ENCODE measurements at places on chromosomes 4 and X.

DNA sequence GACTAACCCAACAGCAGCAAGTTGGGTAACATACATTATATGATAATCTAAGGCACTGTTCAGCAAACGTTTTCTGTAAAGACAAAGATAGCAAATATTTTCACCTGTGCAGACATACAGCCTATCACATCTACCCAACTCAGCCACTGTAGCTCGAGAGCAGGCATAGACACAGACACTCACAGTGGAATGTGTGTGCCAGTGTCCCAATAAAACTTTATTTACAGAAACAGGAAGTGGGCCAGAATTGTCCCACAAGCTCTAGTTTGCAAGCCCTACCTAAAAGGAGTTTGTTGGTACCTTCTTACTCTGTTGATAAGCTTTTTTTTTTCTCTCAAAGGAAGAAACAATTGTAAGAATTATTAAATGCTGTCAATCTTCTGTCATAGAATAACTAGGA, 11.9 kb upstream of the FAM9A start:
- DNase-seq = no peak

GRCh38 chr4:33448948-33449347, 2728.8 kb downstream of the PCDH7 start:
- no peak for DNase-seq

DNA sequence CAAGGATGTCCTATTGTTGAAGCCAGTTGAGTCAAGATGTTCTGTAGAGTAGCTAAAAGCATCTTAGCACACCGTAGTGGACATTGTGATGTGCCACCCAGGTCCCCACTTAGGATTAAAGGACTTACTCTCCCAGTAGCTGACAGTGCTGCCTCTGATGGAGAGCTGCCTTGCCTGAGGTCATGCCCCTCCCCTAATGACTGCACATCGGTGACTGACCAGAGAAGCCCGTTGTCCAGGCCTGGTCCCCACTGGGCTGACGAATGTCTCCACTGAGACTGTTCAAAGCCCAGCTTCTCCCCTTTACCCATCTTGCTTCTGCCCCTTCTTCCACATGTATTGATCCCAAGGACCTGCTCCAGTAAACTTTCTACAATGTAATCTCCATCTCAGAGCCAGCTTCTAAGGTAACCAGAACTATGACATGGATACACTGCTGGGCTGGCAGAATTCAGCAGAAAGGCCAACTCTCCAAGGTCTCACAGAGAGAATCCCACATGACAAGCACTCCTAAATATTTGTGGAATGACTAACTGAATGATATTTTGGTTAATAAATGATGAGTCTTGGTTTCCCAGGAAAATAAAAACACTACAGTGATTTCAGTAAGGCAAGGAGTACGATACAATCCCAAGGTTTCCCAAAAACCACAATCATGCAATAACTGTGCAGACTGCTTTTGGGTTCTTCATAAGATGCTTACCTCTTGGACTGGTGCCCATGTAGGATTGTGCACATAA, 82.4 kb upstream of the TMEM150C start:
- no peak for DNase-seq

DNA sequence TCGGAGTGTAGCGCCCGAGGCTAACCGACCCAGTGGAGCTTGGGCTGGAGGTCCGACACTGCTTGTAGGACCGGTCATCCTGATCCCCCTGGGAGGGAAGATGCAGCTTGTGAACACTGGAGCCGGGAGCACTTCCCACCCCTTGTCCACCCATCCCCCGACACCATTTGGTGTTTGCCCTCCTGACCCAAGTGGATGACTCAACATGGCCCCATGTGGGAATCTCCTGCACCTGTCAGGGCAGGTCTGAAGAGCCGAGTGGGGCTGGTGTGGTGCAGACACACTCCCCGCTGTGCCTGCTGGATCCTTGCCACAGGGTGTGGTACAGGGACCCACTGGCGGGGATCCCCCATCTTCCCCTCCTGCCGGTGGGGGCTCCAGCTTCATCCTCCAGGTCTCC, 90.0 kb upstream of the AFAP1 start:
- DNase-seq = no peak

GRCh38 chr4:107693132-107693531, 26.9 kb downstream of the PAPSS1 start:
- no peak for DNase-seq

DNA sequence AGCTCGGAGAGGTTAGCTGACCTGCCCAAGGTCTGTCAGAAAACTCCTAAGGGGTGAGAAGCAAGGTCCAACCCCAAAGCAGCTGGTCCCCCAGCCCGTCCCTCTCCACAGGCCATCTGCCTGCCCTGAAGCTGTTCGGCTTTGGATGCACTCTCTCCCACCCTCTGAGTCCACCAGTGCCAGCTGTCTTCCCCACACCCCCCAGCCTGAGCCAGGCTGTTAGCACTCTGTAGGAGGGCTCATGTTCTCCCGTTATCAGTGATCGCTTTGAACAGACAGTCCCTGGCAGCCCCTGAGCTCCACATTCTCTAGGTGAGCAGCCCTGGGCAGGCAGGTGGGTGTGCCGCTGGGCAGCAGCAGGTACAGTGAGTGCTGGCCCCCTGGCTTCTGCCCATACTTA, 16.0 kb downstream of the ZNF185 start:
- DNase-seq = no peak

GRCh38 chrX:17020356-17020755, 73.9 kb downstream of the REPS2 start:
- no peak for DNase-seq

DNA sequence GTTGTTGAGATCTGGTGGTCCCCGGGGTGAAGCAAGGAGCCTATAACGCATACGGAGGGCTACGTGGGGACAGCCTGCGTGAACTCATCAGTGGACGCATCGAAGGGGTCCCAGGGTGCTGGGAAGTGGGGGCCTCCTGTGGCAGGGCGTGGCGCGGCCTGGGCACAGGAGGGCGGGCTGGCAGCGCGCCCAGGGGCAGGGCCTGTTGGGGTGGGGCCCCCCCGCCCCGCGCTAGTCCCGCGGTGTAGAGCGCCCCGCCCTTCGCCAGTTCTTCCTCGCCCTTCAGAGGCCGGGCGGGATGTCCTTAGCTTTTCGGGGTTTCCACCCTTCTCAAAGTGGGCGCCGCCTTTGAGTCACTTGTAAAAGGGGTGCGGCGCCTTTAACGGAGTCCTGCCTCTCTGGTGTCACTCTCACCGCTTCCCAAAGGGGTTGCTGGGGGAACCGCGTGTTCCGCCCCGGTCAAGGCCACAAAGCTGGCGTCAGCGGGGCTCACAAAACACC, 632 bp downstream of the PLP2 start:
- DNase-seq = peak; percentile 90

GRCh38 chr4:31918891-31919290, 1198.7 kb downstream of the PCDH7 start:
- no peak for DNase-seq

- no peak for DNase-seq
Observed at GRCh38 chr4:74758551-74759145, 35.7 kb downstream of the BTC start.

All from sigmoid colon (tissue), 7 donors.